HCT116 (cell line): ENCODE measurements at places on chromosomes 5 and 9. TPM values are rescaled to one million over a fixed set of nuclear protein-coding genes. Genes with fewer than 3 reads are reported as not detected.

The MYMK gene
- not detected for total RNA-seq

The STPG3 gene
- total RNA-seq: not detected

The WDR31 gene
- 5.9 TPM for total RNA-seq

The RMRP gene
- total RNA-seq: 30,969 TPM

The NDUFS4 gene
- 91.4 TPM for total RNA-seq

The ADGRD2 gene
- total RNA-seq: not detected

The MAST4 gene
- 1.1 TPM for total RNA-seq

DNA sequence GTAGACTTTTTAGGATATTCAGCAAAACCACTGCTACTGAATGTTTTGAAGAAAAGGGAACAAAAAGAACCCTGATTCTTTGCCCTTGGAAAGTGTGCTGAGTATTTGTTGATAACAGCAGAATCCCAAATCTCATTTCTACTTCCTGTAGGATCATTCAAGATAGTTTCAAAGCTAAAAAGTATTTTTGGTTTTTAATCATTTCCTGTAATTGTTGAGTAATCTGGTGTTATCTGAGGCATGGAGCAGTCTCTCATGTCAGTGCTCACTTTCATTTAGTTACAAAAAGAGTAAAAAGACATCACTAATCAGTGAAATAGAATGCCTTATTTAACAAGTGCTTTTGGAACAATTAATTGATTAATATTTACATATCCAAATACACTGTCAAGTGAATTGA, 56.1 kb downstream of the ITGA2 start:
- no peaks in the 10 kb centered on the region for H3K4me1 ChIP-seq
- no peaks in the 10 kb centered on the region for H3K27me3 ChIP-seq
- peaks cover 11% of the 10 kb centered on the region; the same call in 1 of the 2 replicates for H3K36me3 ChIP-seq

DNA sequence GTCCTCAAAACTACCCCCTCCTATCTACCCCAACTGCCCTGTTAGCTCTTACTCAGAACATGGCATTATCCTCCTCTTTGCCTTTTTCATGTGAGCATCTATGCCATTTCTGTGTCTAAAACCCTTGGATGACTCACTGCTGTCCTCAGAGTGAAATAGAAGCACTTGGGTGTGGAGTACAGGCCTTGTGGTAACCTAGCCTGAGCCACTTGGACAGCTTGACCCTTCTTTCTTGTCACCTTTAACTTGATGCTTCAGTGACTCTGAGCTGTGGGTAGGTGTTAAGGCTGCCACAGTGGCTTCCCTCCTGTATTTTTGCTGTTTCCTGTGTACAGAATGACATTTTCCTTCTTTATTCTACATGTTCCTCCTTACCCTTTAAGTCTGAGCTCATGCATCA, 391.4 kb downstream of the SH3GL2 start:
- H3K4me3 ChIP-seq: no peak overlapping the region
- DNase-seq: no peak
- H3K27me3 ChIP-seq: no peaks in the 10 kb centered on the region
- H3K27ac ChIP-seq: no peak overlapping the region
- H3K36me3 ChIP-seq: no peaks in the 10 kb centered on the region

DNA sequence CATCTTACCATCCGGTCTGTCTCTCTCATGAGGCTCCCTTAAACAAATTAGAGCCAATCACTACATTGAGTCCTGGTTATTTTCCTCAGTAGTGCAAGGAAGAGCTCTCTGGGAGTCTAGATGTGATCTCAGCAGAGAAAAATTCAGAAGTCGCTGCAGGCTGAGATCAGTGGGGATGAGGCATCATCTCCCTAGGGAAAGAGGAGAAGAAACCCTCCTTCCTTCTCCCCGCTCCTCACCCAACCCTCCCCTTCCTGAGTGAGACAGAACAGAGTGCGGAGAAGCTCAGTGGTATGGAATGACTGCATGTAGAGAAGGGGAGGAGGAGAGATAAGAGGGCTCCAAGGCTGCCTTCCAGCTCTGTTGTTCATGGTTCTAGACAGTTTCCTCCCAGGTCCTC, 80.5 kb downstream of the PAPPA start:
- H3K4me3 ChIP-seq: no peak overlapping the region
- H3K27ac ChIP-seq: no peak overlapping the region
- H3K27me3 ChIP-seq: peaks cover 34% of the 10 kb centered on the region
- H3K36me3 ChIP-seq: no peaks in the 10 kb centered on the region

GRCh38 chr5:65768723-65769346, 46.8 kb downstream of the NLN start:
- no peaks in the 10 kb centered on the region; the same call in 1 of the 2 replicates for H3K4me1 ChIP-seq
- H3K27ac ChIP-seq: no peak overlapping the region
- no peak overlapping the region for H3K4me3 ChIP-seq
- H3K27me3 ChIP-seq: no peaks in the 10 kb centered on the region
- no peaks in the 10 kb centered on the region for H3K36me3 ChIP-seq
